Smooth muscle cell of the umbilical artery (primary cell): ENCODE measurements at places on chromosomes 2 and 18. TPM values are rescaled to one million over a fixed set of nuclear protein-coding genes. Genes with fewer than 3 reads are reported as not detected.

Gene GALNT14
- under 0.01 and 2.3 TPM in 2 replicates for total RNA-seq

Gene GPR35
- total RNA-seq: 0.30 and 1.3 TPM in 2 replicates

Gene IL1R1
- 17.6 and 25.5 TPM in 2 replicates for total RNA-seq

Gene TMEM131
- total RNA-seq: 67.4 and 82.5 TPM in 2 replicates
